ENCODE measurements at places on chromosomes 2 and 18. TPM values are rescaled to one million over a fixed set of nuclear protein-coding genes. Genes with fewer than 3 reads are reported as not detected.

The CCL20 gene
- 2.0 TPM for total RNA-seq

GRCh38 chr2:6671913-6672312, 193.8 kb downstream of the CMPK2 start:
- no peaks in the 10 kb centered on the region for H3K27me3 ChIP-seq
- H3K4me3 ChIP-seq, result no peak overlapping the region
- H3K27ac ChIP-seq, result no peak overlapping the region
- no peaks in the 10 kb centered on the region for H3K4me1 ChIP-seq

DNA sequence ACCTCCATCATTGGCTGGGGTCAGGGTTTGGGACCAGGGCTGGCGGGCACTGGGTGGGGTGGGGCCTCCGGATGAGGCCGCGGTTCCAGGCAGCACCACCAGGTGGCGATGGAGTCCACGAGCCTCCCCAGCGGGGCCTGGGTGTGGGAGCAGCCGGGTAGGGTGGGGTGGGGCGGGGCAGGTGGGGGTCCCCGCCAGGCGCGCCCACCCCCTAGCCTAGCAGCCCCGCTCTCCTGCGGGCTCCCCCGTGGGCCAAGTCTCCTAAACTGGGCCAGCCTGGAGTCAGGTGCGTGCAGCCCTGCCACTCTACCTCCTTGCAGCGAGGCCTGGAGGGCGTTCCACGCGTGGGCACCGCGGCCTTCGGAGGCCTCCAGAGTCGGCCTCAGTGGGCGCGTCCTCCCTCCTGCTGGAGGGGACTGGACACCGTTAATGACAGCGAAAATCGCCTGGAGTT, 187.5 kb downstream of the TWIST2 start:
- no peak overlapping the region for H3K4me3 ChIP-seq
- no peaks in the 10 kb centered on the region for H3K36me3 ChIP-seq
- peaks cover 2% of the 10 kb centered on the region for H3K27me3 ChIP-seq
- H3K27ac ChIP-seq, result no peak overlapping the region

GRCh38 chr2:16538707-16539106, 126.9 kb downstream of the CYRIA start:
- H3K4me1 ChIP-seq, result no peaks in the 10 kb centered on the region
- H3K36me3 ChIP-seq, result no peaks in the 10 kb centered on the region
- no peak overlapping the region for H3K4me3 ChIP-seq
- DNase-seq, result no peak

DNA sequence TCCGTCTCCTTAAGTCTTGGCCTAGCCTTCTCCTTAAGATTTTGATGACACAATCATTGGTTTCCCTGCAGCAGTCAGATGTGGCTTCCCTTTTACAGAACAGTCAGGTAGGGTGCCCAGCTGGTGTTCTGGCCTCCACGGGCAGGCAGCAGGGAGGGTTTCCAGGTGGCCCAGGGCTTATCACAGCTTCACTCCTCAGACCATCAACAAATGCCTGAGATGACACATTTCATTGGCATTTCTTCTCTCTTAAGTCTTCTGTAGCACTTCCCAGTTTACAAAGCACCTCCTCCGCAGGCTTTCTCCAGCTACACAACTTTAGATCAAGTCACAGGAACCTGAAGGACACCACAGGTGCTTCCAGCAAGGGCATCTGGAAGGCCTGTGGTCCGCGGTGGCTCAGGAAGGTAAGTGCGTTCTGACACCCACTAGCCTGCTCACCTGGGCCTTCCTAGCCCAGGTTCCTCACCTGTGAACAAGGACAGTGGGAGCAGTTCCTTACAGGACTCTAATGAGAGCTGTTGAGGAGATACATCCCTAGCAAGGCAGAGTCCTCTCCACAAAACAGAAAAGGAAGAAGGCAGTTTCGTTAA, 37.6 kb downstream of the PTPN18 start:
- H3K27ac ChIP-seq, result no peak overlapping the region
- no peaks in the 10 kb centered on the region for H3K36me3 ChIP-seq
- H3K27me3 ChIP-seq, result no peaks in the 10 kb centered on the region
- DNase-seq, result peak; percentile 1
- H3K4me1 ChIP-seq, result peaks cover 24% of the 10 kb centered on the region

Measured in natural killer cell (primary cell).